Renal cortex interstitium (tissue), 15 donors: ENCODE measurements at places on chromosomes 12 and 14. TPM values are rescaled to one million over a fixed set of nuclear protein-coding genes. Genes with fewer than 3 reads are reported as not detected.

RDH12 gene
- 0.86 TPM for polyA plus RNA-seq

DAO gene
- 1.1 TPM for polyA plus RNA-seq

CIROP gene
- not detected for polyA plus RNA-seq

TMEM132D gene
- polyA plus RNA-seq: 1.8 TPM

CCDC197 gene
- polyA plus RNA-seq: not detected

ITGB7 gene
- 1.4 TPM for polyA plus RNA-seq

RND1 gene
- 2.4 TPM for polyA plus RNA-seq

FOXG1 gene
- 0.08 TPM for polyA plus RNA-seq

TSPAN11 gene
- polyA plus RNA-seq: 5.7 TPM

CLEC4D gene
- 0.09 TPM for polyA plus RNA-seq

KRT71 gene
- not detected for polyA plus RNA-seq

PLEKHG7 gene
- polyA plus RNA-seq: 0.75 TPM

AQP2 gene
- polyA plus RNA-seq: 435 TPM

TPH2 gene
- polyA plus RNA-seq: not detected

BCL2L14 gene
- polyA plus RNA-seq: 0.67 TPM

LRRC9 gene
- polyA plus RNA-seq: 1.1 TPM
